ENCODE measurements at places on chromosomes 11 and 22.

DNA sequence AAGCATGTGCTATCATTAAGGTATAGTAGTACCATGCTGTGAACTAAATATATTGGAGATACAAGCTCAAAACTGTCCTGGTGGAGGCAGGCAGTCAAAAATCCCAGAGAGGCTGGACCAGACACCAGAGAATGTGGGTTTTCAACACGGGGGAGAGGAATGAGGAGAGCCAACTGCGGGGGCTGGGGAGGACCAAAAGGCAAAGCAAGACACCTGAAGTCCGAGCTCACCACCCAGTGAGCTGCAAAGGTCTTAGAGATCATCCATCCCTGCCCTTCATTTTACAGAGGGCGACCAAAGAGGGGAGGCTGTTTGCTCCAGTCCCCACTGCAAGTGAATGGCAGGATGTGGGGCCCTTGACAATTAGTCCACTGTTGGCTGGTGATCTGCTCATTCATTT is 10.0 kb downstream of the RIBC2 start:
- DNase-seq, result no peak

DNA sequence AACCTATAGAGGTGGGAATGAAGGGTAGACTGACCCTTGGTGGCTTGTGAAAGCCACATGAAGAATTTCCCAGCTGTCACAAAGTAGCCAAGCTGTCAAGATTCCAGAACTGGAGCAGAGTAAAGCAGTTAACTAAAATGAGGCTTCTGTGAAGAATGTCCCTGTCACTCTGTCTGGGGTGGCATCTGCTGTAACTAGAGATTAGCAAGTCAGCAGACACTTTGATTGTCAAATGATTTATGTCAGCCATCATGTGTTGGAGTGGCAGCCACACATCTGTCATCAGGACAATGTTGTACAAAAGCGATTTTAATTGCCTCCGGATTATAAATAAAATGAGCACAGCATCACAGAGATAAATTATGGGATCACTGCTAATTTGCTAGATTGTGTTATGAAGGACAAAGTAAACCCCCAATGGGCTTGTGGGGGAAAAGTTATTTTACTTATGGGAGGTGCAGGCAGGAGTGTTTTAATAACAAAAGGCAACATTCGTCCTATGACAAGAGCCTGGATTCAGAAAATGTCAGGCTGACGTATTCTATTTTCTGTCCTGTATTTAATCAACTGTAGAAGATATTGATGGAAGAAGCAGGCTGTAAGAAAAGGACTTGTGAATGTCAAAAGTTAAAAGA is 270.9 kb downstream of the FAM181B start:
- DNase-seq, result no peak

- no peak for DNase-seq
Observed at GRCh38 chr11:130729678-130730300, 186.5 kb downstream of the SNX19 start.

GRCh38 chr11:62708793-62709192 is 1.3 kb downstream of the GNG3 start:
- DNase-seq, result no peak

- no peak for DNase-seq
Observed at GRCh38 chr11:127677660-127678425, 677.3 kb upstream of the KIRREL3 start.
